ENCODE measurements at places on chromosomes 5 and 9.

GRCh38 chr5:88304356-88304755 is 35.7 kb upstream of the TMEM161B start:
- no peak for DNase-seq

GRCh38 chr5:15406478-15406877 is 93.5 kb upstream of the FBXL7 start:
- DNase-seq, result no peak

DNA sequence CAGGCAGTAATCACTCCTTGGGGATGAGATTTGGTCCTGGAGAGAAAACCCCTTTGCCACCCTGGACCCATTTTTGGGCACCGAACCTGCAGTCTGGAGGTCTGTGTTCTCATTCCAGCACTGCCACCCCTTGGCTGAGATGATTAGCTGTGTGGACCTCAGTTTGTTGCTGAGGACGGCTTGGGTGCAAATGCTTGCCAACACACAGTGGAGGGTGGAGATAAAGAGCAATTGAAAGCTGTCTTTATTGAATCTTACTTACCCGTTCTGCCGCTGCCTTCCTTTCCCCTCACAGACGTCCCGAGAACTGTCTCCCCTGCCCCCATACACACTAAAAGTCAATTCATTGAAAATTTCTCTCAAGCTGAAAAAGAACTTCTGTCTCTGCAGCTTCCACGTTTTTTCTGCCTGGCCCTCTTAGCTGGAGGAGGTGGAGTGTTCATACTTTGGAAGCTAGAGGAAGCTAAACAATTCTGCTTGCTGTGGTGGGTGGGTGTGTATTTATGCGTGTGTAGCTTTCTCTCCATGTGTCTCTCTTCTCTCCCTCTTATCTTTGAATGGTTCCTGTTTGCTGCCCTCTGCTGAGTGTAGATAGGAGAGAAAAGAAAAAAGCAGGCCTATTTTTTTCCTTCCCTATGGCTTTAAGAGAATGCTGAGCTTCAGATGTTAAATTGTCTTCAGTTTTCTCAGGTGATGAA is 6.6 kb downstream of the GALNT10 start:
- DNase-seq, result peak; percentile 34

DNA sequence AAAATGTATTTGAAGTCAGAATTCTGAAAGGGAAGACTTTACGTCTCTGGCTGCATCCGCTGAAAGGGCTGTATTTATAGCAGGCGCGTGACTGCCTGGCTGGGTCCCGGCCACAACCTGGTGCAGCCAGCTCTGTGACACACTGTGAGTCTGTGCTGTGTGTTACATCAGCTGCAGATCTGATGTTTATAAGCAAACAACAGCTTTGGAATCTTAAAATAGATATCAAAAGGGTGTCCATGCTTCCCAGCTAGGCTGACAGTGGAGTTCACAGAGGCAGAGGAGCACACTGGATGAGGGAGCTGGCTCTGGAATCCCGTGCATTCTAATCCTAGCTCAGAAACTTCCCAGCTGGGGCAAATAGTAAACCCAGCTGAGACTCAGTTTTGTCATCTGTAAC is 433.4 kb upstream of the BRINP1 start:
- peak; percentile 68 for DNase-seq

GRCh38 chr5:72179028-72179815 is 71.9 kb downstream of the MAP1B start:
- peak; percentile 74 for DNase-seq

- no peak for DNase-seq
Measured at GRCh38 chr9:70403618-70404025, 10.8 kb downstream of the KLF9 start.

DNA sequence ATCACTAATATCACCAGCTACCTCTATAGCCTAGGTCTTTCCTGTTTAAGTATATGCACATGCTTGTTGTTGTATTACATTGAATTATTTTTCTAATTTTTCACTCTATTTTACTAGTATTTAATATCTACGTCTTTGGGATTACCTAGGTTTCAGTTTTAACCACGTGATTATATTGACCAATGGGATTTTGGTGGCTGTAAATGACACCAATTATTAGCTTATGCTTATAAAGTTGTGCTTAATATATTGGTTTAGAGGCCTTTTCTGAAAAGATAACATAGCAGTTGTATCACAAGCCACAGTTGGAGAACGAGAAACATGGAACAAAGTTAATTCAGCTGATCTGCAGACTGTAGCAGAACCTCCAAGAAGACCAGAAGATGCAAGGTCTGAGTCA is 104.8 kb upstream of the PRDM9 start:
- no peak for DNase-seq

GRCh38 chr5:73448463-73449136 is at the start of gene FOXD1:
Gene FOXD1, minus strand, starts transcription at chr5:73448777. Its CDS starts 415 bp downstream, at chr5:73448362.
- DNase-seq, result no peak

DNA sequence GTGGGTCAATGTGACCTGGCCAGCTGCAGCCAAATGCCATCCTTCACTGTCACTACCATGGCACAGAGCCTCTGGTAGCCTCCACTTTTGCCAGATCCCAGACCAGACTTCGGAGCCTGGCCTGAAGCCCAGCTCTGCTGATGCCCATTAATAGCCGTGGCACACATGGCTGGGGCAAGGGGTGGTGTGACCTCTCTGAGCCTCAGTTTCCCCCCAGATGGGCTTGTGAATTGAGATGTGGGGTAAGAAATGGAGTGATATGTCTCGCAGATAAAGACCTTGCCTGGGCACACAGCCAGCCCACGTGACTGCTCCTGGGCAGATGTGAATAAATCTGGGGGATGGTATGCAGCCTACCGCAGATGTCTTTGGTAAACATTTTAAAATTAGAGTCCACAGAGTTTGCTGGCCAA is 13.9 kb downstream of the SUSD3 start:
- peak; percentile 3 for DNase-seq

DNA sequence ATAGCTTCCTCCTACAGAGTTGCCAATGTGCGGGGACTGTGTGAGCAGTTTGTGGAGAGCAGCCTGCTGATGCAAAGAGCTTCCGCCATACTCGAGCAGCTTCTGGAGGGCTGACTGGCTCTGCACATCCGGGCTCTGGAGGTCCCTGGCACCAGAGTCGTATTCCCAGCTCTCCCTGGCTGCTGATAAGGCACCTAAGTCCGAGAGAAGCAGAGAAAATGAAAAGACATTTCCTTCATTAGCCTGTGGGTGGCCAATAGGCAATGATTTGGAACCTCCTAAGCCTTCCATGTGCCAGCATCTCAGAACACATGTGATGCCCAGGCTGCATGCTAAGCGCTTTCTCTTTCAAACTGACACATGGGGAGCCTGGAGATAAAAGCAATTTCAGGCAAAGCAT is 94.3 kb downstream of the TSSK1B start:
- no peak for DNase-seq

DNA sequence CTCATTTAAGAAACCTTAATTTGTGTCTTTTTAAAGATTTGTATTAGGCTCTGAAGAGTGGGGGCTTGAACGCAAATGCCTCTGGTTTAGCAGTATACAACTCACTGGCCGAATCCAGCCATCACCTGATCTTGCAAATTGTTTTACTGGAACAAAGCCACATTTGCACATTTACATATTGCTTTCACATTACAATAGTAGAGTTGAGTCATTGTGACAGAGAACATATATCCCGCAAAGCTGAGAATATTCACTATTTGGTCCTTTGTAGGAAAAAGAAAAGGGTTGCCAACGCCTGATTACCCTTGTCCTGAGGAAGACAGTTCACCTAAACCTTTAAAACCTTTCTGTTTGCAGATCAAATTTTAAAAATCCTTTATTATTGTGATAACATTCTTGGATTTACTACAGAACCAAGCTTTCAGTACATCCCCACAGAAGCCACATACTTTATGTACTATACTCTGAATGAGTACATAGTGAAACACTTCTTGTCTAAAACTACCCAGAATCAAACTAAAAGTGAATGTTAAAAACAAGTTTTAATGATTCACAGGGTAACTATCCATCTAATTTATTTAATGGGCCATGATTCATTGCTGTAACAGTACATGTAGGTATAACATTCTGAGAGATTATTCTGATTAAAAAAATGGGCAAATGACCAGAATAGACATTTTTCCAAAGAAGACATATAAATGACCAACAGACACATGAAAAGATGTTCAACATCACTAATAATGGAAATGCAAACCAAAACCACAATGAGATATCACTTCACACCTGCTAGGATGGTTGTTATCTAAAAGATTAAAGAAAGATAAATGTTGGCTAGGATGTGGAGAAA is 161.0 kb downstream of the SLC25A46 start:
- DNase-seq, result no peak

GRCh38 chr9:114405294-114406034 is 17.7 kb upstream of the AKNA start:
- peak; percentile 81 for DNase-seq

DNA sequence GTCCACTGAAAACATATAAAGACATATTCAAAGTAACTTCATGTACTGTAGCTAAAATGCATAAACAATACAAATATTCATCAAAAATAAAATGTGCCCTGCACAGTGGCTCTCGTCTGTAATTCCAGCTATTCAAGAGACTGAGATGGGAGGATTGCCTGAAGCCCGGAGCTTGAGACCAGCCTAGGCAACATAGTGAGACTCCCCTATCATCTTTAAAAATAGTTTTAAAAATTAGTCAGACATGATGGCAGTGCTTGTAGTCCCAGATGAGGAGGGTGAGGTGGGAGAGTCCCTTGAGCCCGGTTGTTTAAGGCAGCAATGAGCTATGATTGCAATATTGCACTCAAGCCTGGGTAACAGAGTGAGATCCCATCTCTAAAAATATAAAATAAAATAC is 534.1 kb downstream of the ANXA1 start:
- DNase-seq, result no peak

GRCh38 chr9:95533996-95534680 is 17.4 kb upstream of the PTCH1 start:
- no peak for DNase-seq

- DNase-seq, result peak; percentile 72
Measured at GRCh38 chr5:68086857-68087256, 128.7 kb upstream of the PIK3R1 start.

GRCh38 chr5:39905356-39905755 is 480.6 kb upstream of the DAB2 start:
- DNase-seq, result no peak

GRCh38 chr5:75890546-75890945 is 173.3 kb upstream of the POC5 start:
- no peak for DNase-seq

GRCh38 chr9:133795049-133795448 is 56.9 kb upstream of the SARDH start:
- DNase-seq, result no peak

- DNase-seq, result no peak
Measured at GRCh38 chr5:112417931-112418658, 982 bp downstream of the EPB41L4A start.

DNA sequence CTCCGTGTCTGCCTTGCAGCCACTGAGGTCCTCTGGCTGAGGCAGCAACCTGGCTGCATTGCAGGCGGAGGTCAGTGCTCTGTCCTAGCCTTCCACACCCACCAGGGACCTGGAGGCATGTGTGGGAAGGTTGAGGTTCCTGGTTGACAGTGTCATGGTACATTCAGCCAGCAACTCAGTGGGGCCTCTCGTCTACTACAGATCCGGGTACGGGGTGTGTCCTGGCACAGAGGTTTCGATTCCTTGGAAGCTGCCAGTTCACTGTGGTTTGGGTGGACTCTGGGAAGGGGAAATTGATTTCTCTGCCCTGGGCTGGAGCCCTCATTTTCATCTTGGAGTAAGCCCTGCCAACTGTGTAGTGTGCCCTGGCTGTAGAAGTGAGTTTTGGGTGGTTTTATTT is 45.1 kb downstream of the PDE8B start:
- no peak for DNase-seq

DNA sequence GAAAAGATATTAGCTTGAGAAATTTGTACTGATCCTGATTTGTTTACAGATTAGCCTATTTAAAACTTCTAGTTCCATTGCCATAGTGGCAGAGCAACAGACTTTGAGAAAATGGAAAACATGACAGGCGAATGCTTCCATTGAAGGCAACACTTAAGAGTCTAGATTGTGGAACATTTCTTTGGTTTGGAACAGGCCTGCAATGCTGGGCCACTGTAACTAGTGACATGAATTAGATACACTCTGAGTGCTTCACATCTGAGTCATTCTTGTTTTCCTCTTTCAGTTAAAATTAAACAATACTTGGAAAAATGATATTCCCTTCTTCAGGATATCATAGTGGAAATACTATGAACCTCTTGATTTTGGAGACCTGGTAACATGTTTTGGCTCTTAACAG is 453.6 kb upstream of the TUSC1 start:
- DNase-seq, result no peak

DNA sequence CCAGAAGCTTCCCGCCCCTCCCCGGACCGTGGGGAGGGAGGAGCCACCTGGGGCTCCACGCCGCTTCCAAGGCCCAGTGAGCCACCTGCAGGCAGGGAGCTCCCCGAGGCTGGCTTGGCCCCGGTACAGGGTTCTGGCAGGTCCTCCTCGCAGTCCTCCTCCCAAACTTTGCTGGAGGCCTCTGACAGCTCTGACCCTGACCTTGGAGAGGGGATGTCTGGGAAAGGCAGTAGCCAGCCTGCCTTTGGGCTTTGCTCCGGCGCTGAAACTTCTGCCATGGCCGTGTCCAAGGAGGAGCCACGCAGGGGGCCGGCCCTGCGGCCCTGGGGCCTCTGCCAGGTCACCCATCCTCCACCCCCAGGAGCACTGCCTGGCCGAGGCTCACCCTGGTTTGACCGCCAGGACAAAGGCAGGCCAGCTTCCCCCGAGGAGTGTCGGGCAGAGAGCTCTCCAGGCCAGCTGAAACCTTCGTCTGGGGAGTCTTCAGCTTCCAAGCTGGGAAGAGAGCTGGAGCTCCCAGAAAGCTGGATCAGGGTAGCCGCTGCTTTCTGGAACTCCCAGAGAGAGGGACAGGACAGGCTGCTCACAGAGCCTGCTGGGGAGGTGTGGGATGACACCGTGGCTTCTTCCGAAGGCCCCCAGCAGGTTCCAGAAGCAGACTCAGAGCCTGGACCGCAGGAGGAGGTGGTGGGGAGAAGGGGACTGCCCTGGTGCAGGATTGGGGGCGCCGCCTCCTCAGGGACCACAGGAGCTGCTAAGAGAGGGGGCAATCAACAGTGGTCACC is 9.0 kb upstream of the QSOX2 start:
- no peak for DNase-seq

DNA sequence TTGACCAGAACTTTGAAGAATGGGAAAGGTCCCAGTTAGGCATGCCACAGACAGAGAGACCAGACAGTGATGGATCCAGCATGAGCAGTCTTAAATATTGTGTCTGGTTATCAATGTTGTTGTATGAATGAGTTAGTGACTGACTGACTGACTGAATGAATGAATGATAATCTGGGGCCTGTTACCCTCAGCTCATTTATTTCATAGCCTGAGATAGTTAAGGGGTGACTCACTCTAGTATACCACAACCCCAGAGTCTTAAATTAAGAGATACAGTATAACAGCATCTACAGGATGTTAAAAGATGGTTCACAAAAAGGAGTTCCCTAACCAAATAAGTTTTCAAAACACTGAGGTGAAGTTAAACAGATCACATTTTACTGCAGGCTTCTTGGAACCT is 133.5 kb downstream of the SGCD start:
- DNase-seq, result no peak

GRCh38 chr5:19240170-19240569 is 747.8 kb downstream of the CDH18 start:
- DNase-seq, result no peak

- peak; percentile 91 for DNase-seq
Measured at GRCh38 chr5:150560401-150561191, 52.7 kb downstream of the NDST1 start.

Measured in midbrain (tissue), 1 donor.